GM12878 (cell line): ENCODE measurements at places on chromosomes 12 and 14.

GRCh38 chr12:3087758-3088650, 10.8 kb downstream of the TSPAN9 start:
- DNase-seq = no peak

DNA sequence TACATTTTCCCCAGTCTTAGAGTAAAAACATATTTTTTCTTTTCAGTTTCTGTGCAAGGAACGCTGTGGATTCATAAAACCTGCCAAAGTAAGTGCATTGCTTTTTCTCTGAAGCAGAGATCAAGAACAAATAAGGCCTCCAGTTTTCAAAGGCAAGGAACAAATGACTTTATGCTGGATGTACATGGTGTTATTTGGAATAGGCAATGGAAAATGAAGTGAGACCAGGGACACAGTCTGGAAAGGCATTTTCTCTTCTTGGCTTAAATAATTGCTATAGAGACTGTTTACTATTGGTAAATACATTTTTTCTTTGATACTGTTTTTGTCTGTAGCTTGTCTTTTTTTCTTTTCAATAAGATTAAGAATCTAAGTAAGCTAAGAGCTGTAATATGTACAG, 725.9 kb upstream of the MDGA2 start:
- DNase-seq = no peak

DNA sequence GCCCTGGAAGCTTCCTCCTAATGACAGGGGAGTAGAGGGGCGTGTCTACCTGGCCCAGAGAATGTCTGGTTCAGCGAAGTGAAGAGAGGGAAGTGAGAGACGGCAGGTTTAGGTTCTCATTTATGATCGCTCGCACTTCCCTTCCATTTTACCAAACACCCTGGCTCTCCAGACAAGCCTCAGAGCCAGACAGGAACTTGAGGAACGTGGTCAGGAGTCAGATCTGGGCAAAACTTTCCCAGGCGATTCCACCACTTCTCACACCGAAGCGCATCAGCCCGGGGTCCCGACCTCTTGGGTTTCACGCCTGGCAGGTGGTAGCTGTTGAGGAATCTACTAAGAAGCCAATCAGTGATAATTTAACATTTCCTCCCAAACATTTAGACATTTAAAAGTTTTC, 21.3 kb downstream of the ACTN1 start:
- DNase-seq = no peak

DNA sequence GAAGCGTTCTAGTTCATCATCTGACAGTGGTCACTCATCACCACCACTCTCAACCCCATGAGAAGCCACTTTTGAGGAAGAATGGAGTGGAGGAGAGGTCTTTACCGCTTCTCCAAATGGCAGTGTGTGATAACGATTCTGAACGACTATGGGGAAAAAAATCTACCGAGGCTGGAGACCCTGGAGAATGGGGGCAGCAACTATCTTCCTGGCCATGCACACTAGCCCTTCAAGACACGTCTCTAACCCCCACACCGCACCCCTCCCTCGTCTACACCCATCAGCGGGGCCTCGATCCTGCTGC, 365 bp downstream of the ING4 start:
- DNase-seq = no peak

GRCh38 chr14:22651586-22651985, 7.4 kb upstream of the OR6J1 start:
- no peak for DNase-seq

DNA sequence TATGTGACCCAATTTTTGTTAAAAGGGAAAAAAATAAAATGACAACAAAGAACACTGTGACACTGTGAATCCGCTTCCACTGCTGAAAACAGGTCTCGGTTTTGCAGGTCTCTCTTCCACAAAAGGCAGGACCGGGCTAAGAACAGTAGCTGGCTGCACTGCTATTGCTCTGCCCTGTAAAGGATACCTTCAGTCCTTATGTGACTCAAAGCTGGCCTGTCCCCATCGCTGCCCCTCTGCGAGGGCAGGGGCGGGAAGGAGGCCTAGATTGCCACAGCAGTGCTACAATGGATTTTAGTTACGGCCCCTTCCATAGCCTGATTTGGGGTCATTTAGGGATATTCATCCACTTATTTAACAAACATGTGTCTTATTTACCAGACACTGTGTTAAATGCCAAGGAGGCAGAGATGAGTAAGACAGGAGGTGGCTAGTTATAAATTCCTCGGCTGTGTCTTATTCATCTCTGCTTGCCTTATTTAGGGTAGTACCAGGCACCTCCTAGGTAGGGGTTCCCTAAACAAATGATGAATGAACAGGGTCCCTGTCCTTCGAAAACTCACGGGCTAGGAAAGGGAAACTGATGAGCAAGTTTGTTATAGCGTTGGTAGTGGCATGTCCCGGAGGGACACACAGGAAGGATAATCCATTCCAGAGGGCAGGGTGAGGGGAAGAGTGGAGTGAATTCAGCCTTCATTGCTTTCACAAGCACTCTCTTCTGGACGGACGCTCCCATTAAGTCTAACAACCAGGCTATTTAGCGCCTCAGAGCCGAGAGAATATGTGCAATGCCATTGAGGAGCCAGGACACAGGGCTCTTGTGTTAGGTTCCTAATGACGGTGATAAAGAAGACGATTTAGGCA, 73.3 kb downstream of the EID3 start:
- no peak for DNase-seq

DNA sequence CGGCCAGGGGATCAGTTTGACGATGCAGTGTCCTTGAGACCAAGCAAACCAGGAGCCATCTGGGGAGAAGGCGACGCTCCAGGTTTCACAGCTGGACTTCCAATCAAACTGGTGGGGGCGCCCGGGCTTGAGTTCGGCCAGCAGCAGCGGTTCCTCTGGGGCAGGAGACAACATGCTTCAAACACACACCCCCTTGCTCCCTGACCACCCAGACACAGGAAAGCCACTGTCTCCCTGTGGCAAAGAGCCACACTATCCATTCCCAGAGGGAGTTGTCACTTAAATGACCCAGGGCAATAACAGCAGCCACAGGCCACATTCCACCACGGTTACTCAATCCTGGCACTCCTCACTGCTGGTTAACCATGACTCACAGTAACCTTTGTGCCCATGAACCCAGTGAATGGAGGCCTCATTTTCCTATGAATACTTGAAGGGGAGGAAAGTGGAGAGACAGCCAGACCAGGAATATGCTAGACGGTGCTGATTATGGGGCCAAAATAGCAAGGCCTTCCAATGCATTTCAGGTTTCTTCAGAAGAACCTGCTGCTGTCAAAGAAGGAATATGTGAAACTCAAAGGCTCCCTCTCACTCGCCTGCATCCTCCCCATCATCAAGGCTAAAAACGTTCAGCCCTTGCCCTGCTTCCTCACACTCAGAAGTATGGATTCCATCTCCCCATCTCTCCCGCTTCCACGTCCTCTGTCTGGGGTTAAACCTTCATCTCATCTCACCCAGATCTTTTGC, 8.5 kb downstream of the WSB2 start:
- no peak for DNase-seq

- DNase-seq = no peak
Measured at GRCh38 chr14:105168979-105169507, 467 bp upstream of the JAG2 start.

DNA sequence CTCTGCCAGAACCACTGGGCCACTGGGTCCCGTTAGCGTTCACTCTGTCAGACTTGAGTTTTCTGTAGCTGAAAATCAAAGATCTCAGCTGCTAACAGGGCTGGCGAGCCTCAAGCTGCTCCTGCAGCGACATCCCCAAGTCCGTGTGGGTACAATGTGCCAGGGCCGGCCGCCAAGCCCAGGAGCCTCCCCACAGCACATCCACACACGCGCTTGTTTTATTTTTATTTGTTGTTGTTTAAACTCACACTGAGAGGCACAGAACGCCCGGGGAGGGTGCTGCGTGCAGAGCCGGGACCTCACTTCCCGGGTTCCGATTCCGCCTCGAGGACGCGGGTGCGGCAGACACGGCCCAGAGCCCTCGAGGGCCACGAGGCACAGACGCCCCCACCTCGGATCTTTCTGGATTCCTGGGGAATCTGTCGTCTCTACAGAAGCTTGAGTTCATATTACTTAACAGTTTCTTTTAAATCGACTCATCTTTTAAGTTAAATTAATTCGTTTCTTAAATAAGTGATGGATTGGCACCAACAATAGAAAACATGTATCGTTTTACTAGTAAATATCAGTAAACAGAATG, 9.3 kb downstream of the GALNT9 start:
- DNase-seq = no peak

DNA sequence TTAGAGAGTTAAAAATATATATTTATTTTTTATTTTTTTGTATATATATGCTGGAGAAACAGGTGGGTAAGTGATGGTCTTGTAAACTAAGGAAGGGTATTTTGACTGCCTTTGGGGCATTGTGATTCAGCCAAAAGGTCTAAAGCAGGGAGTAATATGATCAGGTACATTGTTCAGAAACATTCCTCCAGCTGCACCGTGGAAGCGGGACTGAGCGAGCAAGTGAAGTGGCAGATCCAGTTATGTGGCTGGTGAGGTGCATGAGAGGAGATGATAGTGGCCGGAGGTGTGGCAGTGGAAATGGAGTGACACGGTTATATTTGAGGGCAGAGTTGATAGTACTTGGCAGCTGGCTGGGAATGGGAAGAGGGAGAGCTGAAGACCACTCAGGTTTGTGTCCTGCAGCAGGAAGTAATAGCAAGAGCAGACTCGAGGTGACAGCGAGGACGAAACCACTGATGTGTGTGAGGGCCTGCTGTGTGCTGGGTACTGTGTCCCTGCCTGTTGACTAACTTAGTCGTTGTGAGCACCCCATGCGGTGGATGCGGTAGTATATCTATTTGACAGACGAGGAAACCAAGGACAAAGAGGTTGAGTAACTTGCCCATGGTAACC, 39.2 kb downstream of the EID3 start:
- no peak for DNase-seq

DNA sequence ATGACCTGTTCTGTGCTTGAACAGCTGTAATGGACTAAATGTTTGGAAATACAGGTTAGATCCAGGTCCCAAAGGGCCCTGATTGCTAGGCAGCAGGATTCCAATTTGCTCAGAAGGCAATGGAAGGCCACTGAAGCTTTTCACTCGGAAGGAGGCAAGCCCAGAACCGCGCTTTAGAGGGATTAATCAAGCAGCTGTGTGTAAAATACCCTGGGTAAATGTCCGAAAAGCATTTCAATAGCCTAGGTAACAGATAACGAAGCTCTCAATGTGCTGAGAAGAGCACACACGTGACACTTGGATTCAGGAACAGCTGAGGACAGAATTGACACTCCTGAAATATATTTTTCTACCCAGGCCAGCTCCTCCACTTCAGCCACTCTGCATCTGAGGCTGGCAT, 436.1 kb downstream of the TMEM132D start:
- no peak for DNase-seq

GRCh38 chr14:100438271-100438670, 115.1 kb downstream of the SLC25A47 start:
- no peak for DNase-seq
